ENCODE measurements at places on chromosomes 2 and 18.
A peak's percentile ranks its signal among the peaks of the same experiment; 100 is the strongest.

GRCh38 chr18:54351186-54351585 lies 6.5 kb downstream of the STARD6 start:
- DNase-seq = no peak

GRCh38 chr2:196718419-196719109 lies 79.0 kb downstream of the CCDC150 start:
- no peak for DNase-seq

DNA sequence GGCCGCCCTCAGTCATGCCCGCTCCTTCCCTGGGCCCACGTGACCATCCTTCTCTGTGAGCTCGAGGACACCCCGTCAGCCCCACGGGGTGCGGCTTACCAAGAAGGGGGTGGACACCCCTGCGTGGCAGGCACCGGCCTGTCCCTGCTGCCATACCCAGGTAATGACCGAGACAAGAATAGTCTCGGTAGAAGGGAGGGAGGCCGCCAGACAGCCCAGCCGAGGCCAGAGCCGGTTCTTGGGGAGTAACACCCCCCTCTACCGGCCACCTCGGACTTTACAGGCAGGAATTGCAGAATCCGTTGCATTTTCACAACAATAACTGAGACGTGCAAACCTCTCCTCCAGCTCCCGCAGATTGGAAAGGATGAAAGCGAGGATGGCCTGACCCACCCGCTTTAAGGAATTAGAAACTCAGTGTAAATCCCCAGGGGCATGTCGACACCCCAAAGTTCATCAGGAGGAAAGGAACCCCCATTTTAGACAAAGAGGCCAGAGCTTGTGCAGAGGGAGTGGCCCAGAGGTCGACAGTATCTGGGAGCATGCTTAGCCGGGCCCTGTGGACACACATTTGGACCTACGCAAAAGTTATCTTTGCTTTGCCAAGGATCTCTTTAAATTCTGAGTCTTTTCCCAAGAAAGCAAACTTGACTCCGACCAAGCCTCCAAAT lies 60.1 kb upstream of the GLI2 start:
- peak; percentile 73 for DNase-seq

- no peak for DNase-seq
These were observed 421.3 kb downstream of the ARHGAP15 start for GRCh38 chr2:143550500-143550899.

GRCh38 chr2:158966312-158966711 lies 2.1 kb upstream of the TANC1 start:
- DNase-seq = no peak

DNA sequence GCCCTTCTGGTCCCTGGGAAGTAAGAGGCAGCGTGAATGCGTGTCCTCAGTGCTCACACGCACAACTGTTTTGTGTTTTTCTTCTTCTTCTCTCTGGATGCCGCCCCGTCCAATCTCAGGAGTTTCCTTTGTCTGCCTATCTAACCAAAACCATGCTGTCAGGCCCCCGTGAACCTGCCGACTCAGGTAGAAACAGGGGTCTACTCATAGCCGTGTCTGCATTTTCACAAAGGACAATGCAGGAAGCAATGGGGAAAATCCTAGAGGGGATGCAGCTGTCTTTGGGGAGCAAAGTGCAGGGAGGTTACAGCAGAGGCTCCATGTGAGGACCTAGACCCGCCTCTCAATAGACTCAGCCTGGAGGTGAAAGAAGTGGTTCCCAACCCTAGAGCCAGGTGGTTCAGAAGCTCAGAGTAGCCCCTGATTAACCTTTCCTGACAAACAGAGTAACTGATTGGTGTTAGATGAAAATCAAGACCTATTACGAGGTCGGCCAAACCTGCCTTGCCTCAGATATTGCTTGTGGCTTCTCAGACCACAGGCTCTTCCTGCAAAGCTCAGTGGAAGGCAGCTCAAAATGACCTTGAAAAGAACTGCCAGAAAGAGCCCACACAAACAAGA lies 49.3 kb downstream of the CD226 start:
- DNase-seq = peak; percentile 66

DNA sequence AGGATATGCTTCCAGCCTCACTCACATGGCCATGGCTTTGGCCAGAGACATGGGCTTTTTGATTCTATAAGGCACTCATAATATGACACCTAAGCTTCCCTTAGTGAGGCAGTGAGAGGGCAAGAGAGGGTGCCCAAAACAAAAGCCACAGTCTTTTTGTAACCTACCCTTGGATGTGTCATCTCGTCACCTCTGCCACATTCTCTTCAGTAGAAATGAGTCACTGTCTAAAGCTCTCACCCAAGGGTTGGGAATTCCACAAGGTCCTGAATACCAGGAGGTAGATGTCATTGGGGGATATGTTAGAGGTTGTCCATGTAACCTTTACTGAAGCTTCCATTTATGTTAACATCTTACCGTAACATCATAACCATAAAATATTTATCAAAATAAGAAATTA lies 108.4 kb downstream of the ALMS1 start:
- DNase-seq = no peak

- no peak for DNase-seq
These were observed 497.0 kb upstream of the FSIP2 start for GRCh38 chr2:185241556-185241955.

- DNase-seq = no peak
These were observed 565.1 kb downstream of the PIK3C3 start for GRCh38 chr18:42520138-42520537.

GRCh38 chr2:149715005-149715592 lies 127.5 kb upstream of the MMADHC start:
- DNase-seq = no peak

All from activated CD8-positive, alpha-beta memory T cell treated with anti-CD3 and anti-CD28 coated beads, Interleukin-2, amount 50 U/mL, for 48 hours (primary cell).